Activated CD4-positive, alpha-beta T cell treated with anti-CD3 and anti-CD28 coated beads, Interleukin-2, amount 50 U/mL, for 24 hours (primary cell): ENCODE measurements at places on chromosomes 6 and 20.

- DNase-seq: no peak
These were observed 166.2 kb downstream of the TRIM27 start for GRCh38 chr6:28757429-28758045.

GRCh38 chr6:169489563-169490245, 212.1 kb downstream of the WDR27 start:
- no peak for DNase-seq

GRCh38 chr20:64102647-64103354, 4.6 kb downstream of the NPBWR2 start:
- DNase-seq: no peak

DNA sequence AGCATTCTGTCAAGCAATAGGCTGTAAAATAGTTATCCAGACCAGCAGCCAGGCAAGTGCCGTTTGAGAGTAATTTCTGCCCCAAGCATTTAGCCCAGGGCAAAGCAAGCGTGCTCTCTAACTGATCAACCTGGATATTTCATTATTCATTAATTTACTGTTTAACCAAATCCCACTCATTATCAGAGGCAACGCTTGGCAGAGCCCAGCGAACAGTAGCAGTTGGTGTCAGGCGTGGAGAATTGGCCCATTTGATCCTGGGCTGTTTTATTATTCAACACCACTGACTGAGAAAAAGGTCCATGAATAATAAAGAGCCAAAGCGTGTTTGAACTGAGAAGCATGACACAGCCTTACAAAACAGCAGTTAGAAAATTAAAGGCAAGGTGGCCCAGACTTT, 35.3 kb downstream of the TFAP2B start:
- DNase-seq: no peak

DNA sequence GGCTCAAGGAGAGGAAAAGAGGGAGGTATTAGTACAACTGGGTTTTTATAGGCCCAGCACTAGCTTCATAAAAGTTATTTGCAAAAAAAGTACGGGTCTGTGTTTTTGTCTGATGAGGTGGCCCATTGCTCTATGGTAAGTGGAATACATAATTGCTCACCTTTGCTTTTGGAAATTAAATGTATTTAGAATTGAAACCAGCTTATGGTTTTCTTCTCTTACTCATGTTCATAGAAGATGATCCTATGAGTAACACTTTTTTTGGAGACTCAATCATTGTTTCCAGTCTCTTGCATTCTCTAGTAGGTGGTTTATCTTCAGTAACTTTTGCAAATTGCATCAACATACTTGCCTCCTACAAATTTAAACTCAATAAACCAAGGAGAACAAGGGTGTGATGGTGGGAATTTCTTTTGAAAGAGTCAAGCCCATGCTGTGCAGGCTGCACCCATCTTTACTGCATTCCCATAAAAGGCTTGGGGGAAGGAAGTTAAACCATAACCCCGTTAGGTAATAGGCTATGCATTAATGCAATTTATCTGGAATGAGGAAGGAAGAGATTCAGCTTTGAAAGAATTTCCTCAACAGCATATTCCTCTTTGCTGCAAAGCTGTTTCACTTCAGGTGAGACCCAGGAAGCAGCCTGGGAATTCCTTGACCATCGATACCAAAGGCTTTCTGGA, 48.5 kb upstream of the EDN1 start:
- DNase-seq: no peak

GRCh38 chr20:62726276-62726675, 17.6 kb downstream of the NTSR1 start:
- no peak for DNase-seq

DNA sequence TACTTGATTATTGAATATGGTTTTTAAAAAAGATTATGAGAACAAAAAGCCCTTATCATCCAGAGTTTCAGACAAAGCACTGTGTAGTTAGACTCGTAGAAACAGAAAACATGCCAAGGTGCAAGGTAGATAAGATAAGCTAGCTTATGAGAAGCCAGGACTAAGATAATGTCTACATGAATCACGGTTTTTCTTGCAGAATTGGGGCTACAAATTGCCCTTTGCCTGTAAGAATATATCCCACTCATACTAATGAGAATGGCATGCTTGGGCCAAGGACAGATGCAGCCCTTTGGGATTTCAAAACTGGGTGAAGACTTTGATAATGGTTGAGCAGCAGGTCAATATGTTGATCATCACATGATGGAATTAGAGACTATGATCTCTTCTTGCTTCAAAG, 165.3 kb upstream of the PREP start:
- no peak for DNase-seq

DNA sequence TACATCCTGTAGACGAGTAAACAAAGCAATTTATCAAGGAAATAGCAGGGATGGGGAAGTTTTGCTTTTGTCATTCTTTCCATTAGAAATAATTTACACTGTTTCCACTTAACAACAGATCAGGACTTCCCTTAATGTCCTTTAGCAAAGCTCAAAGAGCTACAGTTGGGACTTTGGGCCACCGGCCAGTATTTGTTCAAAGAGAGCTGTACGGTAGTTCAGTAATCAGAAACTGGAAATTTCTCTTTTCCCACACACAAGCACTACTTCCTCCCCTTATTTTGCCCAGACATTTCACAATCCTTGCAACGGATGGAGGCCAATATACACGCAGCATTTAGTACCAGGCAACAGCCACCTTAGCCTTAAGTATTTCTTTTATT, 12.1 kb upstream of the HINT3 start:
- DNase-seq: no peak

GRCh38 chr6:111973118-111973761, 80.7 kb upstream of the CCN6 start:
- peak; percentile 50 for DNase-seq

- no peak for DNase-seq
These were observed 1.5 kb downstream of the ID4 start for GRCh38 chr6:19838442-19839236.

DNA sequence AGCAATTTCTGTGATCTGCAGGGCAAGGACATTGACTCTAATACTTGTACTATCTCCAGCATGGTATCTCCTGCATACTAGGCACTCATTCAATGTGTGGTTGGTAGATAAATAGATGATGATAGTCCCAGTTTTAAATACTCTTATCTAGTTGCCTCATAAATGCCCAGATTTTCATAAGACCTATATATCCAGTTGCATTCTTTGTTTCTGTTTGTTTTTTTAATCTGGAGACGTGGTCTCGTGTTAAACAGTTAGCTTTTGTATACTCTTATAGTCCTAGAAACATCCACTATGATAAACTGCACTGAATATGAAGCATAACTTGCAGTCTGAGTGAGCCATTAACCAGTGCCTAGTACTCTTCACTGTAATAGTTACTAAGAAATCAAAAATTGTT, 35.5 kb upstream of the SUMO4 start:
- no peak for DNase-seq

- DNase-seq: no peak
These were observed 2.6 kb downstream of the ASF1A start for GRCh38 chr6:118896339-118897136.

DNA sequence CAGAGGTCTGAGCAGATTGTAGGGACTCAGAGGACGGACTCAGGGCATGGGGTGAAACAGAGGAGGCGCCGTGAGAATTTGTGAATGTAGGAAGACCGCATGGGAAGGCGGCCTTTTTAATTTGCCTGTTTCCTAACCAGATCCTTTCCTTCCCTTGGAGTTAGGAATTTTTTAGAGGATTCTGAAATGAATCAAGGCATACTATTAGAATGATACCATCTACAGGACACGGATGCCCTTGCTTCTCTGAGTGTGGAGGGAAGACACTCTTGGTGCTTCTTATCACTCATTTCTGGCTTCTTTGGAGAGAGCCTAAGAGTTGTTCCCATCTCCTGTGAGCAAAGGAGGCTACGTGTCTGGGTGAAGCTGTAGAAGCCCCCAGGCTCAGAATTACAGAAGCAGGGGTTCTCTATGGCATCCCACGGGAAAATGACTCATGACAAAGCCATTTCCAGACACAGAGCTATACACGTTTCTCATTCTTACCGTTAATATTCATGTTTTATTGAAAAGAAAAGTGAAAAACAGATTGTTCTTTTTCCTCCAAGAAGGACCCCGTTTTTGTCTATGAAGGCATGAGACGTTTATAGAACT, 148.5 kb downstream of the EDN3 start:
- no peak for DNase-seq

DNA sequence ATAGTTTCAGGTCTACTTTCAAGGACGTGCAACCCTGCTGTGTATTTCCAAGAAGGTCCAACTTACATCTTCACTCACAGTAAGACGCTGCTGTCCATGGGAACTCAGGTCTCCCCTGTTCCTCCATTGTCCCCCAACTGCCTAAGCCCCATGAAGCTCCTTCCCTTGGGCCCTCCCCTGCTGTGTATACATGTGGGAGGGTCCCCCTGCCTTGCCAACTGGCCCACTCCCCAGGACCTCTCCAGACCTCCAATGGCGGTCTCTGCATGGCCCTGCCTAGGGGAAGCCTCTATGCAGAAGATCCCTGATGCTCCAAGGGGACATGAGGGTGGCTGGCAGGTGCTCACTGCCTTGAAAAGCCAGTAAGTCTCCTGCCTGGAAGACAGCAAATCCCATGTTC, 186.7 kb upstream of the CST7 start:
- no peak for DNase-seq

DNA sequence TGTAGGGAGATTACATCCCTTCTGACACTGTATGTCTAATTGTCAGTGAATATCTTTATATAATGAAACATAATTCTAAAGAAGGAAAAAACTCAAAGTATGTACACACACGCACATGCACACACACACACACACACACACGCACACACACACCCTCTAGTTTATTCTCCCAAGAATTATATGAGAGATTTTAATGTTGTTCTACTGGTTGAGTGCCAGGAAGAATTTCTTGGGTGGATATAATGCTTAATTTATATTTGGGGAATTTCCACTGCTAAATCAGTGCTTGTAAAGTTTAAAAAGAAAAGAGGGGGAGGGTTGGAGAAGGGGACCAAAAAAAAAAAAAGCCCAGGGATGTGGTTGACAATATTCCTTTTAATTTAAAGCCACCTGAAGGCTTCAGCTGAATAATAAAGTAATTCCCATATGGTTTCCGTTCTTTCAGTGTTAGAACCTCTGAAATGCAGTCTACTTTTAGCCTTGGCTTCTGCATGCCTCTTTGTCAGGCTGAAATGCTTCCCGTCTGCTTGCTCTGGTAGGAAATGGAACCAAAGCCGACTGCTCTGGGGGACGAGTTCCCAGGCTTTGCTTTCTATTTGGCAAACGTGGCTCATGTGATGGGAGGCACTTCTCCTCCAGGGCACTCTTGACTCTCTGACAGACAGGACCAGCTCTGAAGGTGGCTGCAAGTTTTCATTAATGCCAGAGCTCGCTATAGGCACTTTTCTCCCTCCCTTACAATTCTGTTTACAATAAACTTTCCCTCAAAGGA, 225.4 kb downstream of the PRL start:
- no peak for DNase-seq

DNA sequence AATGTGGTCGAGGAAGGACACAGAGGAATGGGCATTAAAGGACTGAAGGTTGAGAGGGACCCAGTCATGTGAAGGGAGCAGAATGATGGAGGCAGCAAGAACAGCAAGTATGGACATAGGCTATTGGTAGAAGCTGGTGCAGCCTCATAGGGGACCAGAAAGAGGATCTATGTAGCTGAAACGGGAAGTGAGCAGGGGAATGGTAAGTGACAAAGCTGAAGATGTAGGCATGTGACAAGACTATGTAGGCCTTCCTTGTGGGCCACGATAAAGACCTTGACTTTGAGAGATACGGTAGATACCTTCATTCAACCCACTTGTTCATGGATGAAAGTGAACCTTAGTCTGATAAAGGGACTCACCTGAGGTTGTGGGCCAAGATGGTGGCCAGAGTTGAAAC, 3.5 kb downstream of the CTNNBL1 start:
- DNase-seq: no peak

DNA sequence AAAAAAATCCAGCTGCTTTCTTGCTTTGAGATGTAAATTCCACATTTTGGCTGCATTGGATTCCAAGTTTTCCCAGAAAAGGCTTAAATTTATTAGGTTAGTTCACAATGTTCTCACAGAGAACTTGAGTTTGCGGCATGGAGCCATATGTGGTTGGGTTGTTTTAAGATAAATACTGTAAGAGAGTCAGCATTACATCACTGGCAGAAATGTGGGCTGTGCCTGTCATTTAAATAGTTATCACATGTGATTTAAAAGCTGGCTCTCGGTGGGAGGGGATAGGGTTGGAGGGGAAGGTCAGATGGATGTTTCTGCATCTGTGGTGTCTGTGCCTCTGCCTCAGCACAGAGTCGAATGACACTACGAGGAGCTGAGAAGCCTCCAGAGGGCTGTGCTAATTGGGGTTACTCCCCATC, 73.8 kb upstream of the SCP2D1 start:
- no peak for DNase-seq

- no peak for DNase-seq
These were observed 50.2 kb downstream of the RARS2 start for GRCh38 chr6:87539554-87539953.

GRCh38 chr6:44090465-44090864, 36.8 kb downstream of the MRPL14 start:
- no peak for DNase-seq

GRCh38 chr6:47655719-47656595, 42.4 kb upstream of the ADGRF4 start:
- DNase-seq: peak; percentile 28

GRCh38 chr20:10735195-10735949, 61.6 kb upstream of the JAG1 start:
- no peak for DNase-seq

DNA sequence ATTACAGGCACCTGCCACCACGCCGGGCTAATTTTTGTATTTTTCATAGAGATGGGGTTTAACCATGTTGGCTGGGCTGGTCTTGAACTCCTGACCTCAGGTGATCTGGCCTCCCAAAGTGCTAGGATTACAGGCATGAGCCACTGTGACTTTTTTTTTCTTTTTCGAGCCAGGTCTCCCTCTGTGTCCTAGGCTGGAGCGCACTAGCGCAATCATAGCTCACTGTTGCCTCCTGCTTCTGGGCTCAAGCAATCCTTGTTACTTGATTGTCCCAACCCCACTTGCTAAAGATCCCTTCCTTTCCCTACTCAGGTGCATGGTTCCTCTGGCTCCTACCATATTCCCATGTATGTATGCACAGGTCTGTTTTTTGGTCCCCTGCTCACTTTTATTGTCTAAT, 27.4 kb upstream of the SMIM29 start:
- DNase-seq: no peak

DNA sequence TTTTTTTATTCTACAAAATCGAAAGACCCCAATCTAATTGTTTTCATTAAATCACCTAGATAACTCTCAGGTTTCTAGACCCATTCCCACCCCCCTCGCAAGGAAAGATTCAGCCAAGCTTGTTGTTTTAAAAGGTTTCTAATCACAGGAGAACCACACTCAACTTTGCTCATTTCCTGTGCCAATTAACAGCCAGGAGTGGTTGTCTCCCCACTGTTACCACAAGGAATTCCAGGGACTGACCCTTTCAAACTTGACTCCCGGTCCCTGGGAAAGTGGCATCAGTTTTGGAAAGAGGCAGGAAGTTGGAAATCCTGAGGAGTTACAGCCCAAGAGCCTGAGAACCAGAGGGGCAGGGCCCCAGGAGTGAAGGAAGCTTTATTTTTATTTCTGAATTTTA, 561.3 kb upstream of the JAG1 start:
- no peak for DNase-seq

GRCh38 chr6:161598896-161599295, 325.0 kb upstream of the AGPAT4 start:
- DNase-seq: no peak

GRCh38 chr6:142627474-142627873, 317.5 kb downstream of the HIVEP2 start:
- DNase-seq: no peak
